Foreskin keratinocyte (primary cell): ENCODE measurements at places on chromosomes 16 and 17.

GRCh38 chr17:60825351-60825750 lies 147.7 kb downstream of the BCAS3 start:
- DNase-seq: no peak

- DNase-seq: no peak
Observed at GRCh38 chr16:56923481-56924091, 8.4 kb upstream of the HERPUD1 start.

- peak; percentile 56 for DNase-seq
Observed at GRCh38 chr16:52976539-52977167, 76.0 kb downstream of the CHD9NB start.

GRCh38 chr17:57277923-57278604 lies 21.7 kb downstream of the MSI2 start:
- DNase-seq: no peak

DNA sequence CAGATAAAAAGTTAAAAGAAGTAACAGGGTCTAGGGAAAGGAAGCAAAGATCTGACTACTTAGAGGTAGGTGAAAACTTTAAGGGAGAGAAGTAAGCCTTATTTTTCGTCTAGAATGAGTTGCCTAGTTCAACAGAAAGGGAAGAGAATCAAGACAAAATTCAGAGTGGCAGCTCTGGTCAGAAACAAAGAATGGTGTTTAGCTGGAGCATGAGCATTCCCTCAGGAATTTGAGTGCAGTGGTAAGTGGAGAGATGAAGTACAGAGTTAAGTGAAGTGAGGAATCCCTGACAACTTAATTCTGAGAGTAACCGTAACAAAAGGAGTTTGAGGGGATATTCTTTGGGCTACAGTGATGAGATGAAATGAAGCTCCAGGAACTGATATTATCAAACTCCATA lies 11.5 kb downstream of the SMG6 start:
- no peak for DNase-seq

DNA sequence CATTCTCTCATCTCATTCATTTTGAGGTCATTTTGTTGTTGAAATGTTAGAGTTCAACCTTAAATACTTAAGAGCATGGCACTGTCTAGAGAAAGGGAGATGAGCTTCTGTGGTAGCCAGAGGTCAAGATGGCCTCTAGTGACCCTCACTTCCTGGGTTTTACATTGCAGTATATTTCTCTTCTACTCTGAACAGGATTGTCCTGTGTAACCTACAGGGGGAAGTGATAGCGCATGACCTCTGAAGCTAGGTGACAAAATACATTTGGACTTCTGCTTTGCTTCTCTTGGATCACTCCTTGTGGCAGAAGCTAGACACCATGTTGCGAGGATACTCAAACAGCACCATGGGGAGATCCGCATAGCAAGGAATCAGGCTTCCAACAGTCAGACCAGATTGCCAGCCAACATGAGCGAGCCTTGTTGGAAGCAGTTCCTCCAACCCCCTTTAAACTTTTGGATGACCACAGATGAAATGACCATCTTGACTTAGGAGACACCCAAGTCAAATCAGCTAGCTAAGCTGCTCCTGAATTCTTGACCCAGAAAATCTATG lies 748.4 kb downstream of the MAF start:
- no peak for DNase-seq

- no peak for DNase-seq
Observed at GRCh38 chr17:79046916-79047280, 22.9 kb downstream of the C1QTNF1 start.

- no peak for DNase-seq
Observed at GRCh38 chr17:33050611-33051140, 59.0 kb downstream of the SPACA3 start.

GRCh38 chr17:6872936-6873335 lies 41.4 kb upstream of the TEKT1 start:
- no peak for DNase-seq

- no peak for DNase-seq
Observed at GRCh38 chr17:31053071-31053470, 41.7 kb upstream of the NF1 start.

DNA sequence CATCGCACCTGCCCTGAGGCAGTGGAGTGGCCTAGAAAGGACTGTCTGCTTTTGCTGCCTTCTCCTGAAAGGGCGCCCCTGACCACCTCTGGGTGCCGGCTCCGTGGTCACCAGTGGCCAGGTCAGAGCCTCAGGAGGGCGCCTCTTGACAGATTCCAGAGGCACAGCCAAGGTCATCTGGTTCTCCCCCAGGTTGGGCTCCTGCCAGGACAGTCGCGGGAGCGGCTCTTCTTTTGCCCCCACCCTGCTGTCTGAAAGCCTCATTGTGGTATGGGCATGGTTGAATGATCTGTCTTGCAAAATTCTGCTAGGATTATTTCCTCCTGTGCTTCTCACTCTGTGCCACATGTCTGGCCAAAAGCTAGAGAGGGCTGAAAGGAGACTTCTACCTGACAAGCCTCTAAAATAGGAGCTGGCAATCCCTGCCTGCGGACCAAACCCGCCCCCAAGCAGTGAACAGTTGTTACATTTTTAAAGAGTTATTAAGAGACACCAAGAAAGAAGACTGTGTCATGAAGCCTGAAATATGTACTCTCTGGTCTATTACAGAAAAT lies 82.8 kb downstream of the SNX29 start:
- DNase-seq: no peak

GRCh38 chr16:60640038-60640437 lies 1396.2 kb downstream of the CDH8 start:
- DNase-seq: no peak

GRCh38 chr16:30747331-30747730 lies 894 bp upstream of the PHKG2 start:
- peak; percentile 62 for DNase-seq

DNA sequence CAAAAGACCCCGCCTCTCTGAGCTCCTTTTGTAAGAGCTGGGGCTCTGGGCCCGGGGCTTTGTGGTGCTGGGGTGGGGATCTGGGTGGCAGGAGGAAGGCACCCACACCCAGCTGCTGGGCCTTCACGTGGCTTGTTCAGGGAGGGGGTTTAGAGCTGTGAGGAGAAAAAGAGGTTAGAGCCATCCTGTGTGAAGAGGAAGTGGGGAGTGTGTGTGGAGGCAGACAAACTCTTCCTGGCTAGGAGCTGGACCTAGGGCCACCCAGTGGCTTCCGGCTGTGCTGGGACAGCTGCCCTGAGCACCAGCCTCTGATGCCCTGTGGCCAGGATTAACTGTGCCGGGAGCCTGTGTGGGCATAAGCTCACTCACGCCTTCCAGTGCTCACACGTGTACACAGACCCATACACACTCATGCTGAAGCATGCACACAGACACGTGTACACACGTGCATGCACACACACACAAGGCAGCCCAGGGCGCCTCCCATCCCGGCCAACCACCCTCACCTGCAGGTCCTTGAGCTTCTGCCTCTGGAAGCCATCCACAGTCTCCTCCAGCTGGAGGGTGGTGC lies 7.4 kb downstream of the CIBAR2 start:
- DNase-seq: peak; percentile 34

DNA sequence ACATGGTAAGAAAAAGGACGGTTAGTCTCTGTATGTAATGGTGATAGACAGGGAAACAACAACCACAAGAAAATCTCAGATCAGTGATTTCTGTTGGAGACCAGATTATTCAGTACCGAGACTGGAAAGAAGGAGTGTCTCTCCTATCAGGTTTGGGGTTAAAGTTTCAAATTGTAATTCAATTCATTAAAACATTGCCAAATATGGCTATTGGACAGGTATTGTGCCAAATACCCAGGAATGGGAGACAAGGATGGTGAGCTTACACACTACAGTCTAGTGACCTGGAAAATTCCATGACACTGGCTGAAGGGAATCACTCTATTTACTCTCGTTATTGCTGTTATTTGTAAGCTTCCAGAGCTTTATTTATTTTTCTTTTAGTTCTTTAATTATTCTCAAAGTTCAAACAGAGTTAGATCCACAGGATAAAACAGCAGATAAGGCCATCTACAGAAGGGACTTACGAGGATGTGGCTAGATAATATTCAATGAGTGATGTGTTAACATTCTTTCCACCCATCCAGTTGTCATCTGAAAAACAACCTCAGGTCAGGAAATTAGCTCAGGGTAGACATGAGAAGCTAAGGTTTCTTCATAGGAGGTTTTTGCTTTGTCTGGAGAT lies 25.1 kb upstream of the MMD start:
- no peak for DNase-seq

GRCh38 chr16:13561291-13562070 lies 358.5 kb upstream of the ERCC4 start:
- no peak for DNase-seq

DNA sequence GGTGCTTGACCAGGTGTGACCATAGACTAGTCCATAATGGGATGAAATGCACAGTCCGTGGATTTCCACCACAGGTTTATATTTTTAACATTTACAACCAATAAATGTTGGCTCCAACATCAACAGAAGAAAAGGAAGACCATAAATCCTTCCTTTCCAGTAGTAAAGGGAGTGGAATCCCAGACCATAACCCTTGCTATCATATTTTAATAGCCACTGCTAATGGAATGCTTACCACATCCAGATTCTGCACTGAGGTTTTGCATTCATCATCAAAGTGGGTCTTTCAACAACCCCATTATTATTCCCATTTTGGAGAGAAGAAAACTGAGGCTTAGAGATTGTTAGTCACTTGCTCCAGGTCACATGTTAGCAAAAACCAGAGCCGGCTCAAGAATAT lies 106.7 kb downstream of the FOXL1 start:
- DNase-seq: no peak

- no peak for DNase-seq
Observed at GRCh38 chr16:48426244-48427141, 41.3 kb upstream of the SIAH1 start.

DNA sequence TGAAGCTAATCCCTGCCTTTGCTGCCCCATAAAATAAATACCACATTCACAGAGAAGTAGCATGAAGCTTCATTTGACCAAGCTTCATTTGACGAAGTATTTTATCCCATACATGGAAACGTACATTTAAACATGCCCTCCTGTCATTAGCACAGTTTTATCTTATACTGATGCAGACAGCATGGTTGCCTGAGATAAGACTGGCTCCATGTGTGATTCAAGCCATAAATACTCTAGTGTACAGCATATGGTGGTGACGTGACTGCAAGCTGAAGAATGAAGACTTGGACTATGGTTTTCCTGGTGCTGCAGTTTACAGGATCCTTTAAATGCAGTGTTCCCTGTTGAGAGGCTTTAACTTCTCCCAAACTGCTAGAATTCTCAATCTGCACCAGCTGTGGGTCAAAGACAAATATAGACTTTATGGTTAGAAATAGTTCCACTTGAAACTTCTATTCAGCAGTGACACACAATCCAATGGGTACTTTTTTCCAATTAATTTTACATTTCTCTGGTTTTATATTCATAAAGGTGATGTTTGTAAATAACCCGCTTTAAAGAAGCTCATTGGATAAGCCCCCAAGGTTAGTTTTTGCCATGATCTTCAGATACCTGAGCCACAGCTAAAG lies 64.9 kb downstream of the CYB561 start:
- no peak for DNase-seq

GRCh38 chr16:15641753-15642556 lies 999 bp downstream of the MARF1 start:
- no peak for DNase-seq

DNA sequence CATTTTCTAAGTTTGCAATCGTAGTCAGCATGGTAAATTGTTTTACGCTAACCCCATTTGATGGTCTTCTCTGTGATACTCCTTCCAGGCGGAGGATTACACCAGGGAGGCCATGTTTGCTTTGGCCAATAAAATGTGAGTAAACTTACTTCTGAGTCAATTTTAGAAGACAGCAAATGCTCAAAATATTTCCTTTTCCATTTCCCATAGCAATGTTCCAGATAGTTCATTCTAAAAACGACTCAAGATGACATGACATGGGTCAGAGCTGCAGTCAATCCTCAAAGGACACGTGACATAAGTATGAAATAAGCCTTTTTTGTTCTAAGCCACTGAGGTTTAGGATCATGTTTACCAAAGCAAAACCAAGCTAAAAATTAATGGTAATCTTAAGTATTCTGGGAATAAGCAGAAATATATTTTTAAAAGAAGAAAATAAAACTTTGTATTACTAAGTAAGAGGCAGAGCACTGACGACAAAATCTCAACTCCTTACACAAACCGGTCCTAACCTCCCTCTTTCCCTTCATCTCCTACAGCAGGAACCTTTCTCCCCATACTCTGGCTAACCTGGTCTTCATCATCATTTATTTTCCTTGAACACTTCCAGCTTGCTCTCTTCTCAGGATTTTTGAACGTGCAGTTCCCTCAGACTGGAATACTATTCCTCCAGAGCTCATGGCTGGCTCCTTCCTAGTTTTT lies 266.2 kb downstream of the CEP112 start:
- DNase-seq: no peak

GRCh38 chr17:15955793-15956541 lies 11.0 kb downstream of the ADORA2B start:
- no peak for DNase-seq

DNA sequence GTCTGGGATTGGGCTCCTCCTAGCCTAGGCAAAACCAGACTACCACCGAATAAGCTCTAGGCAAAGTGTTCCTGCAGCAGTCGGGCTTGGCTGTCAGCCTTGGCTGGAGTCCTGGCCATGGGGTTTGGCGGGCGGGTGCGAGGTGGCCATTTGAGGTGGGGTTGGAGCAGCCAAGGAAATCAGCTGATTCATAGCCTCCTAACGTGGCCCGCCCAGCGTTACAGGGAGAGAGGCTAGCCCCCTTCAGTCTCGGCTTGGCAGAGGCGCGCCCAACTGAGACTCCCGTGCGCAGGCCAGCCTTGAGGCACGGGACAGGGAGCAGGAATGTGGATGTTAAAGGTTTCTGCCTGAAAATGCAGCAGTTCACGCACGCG lies 1.9 kb downstream of the PMP22 start:
- peak; percentile 13 for DNase-seq

DNA sequence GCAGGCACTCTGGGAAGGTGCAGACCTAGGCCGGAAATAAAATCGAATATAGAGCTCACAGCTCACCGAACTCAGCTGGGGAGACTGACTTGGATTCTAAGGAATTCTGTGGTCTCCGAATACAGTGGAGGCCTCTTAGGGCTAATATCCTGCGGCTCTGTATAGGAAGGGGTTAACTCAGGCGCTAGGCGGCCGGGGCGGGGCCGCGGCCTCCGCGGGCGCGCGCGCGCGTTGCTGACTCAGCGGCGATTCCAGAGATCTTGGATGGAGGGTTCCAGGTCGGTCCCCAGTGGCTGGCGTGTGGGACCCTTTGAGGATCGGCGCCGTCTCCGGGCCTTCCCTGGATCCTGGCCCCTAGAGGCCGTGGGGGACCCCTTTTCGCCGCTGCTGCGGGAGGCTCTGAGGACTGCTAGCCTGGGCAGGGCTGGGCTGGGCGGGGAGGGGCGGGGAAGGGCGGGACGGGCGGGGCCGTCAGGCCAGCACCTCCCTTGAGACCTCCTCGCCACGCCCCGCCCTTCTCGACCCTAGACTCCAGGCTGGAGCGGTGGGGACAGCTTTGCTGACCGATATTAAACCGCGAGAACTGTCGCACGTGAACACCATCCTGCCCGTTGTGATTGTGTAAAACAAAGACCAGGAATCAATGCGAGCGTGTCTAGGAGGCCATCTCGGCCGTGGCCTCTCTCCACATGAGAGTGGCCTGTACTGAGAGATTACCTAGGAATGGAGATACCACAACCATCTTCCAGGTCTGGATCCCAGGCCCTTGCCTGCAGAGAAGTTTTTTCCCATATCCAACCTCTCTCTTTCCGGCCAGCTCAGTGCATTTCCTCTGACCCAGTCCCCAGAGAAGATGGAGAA lies 1.4 kb upstream of the PLEKHH3 start:
- no peak for DNase-seq

GRCh38 chr17:46720408-46720807 lies 98.1 kb downstream of the WNT3 start:
- no peak for DNase-seq

- no peak for DNase-seq
Observed at GRCh38 chr16:87056083-87056482, 261.1 kb downstream of the C16orf95 start.
